ENCODE measurements at places on chromosomes 16 and 17. TPM values are rescaled to one million over a fixed set of nuclear protein-coding genes. Genes with fewer than 3 reads are reported as not detected.

DNA sequence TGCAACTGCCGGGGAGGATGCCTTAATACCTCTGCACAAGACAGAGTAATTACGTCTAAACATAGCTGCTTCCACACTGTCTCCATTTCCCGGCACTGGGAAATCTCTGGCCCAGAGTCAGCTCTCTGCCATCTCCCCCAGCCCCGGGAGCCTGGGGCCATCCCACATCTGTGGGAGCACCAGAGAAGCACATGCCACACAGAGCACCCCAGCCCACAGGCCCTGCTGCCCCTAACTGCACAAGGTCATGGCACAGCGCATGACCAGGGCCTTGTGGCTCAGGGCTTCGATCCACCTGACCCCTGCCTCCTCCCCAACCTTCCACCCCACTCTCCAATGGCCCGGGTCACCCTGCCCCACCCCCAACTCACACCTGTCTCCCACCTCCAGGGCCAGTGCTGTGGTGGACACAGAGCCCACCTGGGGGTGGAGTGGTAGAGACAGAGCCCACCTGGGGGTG lies 36.6 kb upstream of the RBFOX3 start:
- no peak for DNase-seq
- no peak overlapping the region for H3K27ac ChIP-seq
- no peaks in the 10 kb centered on the region for H3K4me1 ChIP-seq
- no peaks in the 10 kb centered on the region for H3K27me3 ChIP-seq
- no peak overlapping the region for H3K4me3 ChIP-seq
- H3K36me3 ChIP-seq: no peaks in the 10 kb centered on the region

GRCh38 chr17:80918731-80919130 lies 72.9 kb upstream of the CHMP6 start:
- DNase-seq: no peak
- peaks cover 5% of the 10 kb centered on the region for H3K36me3 ChIP-seq
- H3K27ac ChIP-seq: no peak overlapping the region
- H3K4me3 ChIP-seq: no peak overlapping the region
- H3K4me1 ChIP-seq: no peaks in the 10 kb centered on the region
- no peaks in the 10 kb centered on the region for H3K27me3 ChIP-seq

PNMT gene
- total RNA-seq: not detected

CA7 gene
- not detected for total RNA-seq

TNFRSF13B gene
- not detected for total RNA-seq

- no peak within 1 kb of the TSS for H3K27ac ChIP-seq
- peaks cover 29% of the 10 kb centered on the region for H3K27me3 ChIP-seq
- H3K36me3 ChIP-seq: no peaks in the 10 kb centered on the region
- H3K4me1 ChIP-seq: no peaks in the 10 kb centered on the region
- peak within 1 kb of the TSS; percentile 39 for H3K4me3 ChIP-seq
These were observed at the start of gene RAB11FIP4 for GRCh38 chr17:31391496-31391949. Gene RAB11FIP4, plus strand, starts transcription at chr17:31391675. Its CDS starts 178 bp downstream, at chr17:31391853.

- peak overlapping the region; percentile 67 for H3K27ac ChIP-seq
- no peak overlapping the region for H3K4me3 ChIP-seq
- peak; percentile 64 for DNase-seq
- H3K36me3 ChIP-seq: peaks cover 29% of the 10 kb centered on the region
These were observed 49.1 kb downstream of the STAT5A start for GRCh38 chr17:42337442-42337841.

DNA sequence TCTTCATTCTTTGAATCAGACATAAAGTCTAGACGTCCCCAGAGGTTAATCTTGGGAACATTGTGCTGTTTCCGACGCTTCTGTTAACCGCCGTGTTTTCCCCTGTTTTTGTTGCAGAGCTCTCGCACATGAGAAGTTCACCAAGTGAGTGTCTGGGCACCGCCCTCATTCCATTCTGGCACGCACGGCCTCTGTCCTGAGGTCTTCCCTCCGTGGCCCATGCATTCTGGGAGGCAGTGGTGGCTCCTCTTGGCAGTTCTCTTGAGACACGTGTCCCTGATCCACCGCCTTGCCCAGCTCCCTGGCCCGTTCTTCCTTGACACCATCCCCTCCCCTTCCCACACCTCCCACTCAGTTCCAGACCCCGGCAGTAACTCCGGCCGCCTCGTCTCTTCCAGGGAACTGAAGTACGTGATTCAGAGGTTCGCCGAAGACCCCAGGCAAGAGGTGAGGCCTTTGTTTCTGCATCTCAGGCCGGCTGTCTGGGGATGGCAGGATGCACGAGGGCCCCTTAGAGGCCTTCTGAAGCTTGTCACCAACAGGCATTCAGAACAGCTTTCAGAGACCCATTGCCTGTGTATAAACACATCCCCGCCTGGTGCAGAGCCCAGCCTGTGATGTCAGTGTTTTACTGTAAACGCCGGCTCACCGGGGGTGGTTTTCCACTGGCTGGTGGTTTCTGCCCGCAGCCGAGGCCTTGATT lies 85.9 kb upstream of the PLCG2 start:
- no peak overlapping the region for H3K4me3 ChIP-seq
- peak overlapping the region; percentile 68 for H3K27ac ChIP-seq
- H3K27me3 ChIP-seq: no peaks in the 10 kb centered on the region
- DNase-seq: peak; percentile 74

GRCh38 chr16:1011316-1012082 lies 29.9 kb downstream of the SOX8 start:
- H3K4me3 ChIP-seq: no peak overlapping the region
- no peak for DNase-seq
- no peaks in the 10 kb centered on the region for H3K27me3 ChIP-seq
- no peaks in the 10 kb centered on the region for H3K36me3 ChIP-seq
- H3K4me1 ChIP-seq: no peaks in the 10 kb centered on the region
- H3K27ac ChIP-seq: no peak overlapping the region

FOXN1 gene
- not detected for total RNA-seq

GRCh38 chr17:32783602-32784001 lies 93.3 kb downstream of the MYO1D start:
- H3K36me3 ChIP-seq: no peaks in the 10 kb centered on the region
- no peaks in the 10 kb centered on the region for H3K4me1 ChIP-seq
- no peak overlapping the region for H3K27ac ChIP-seq
- no peak overlapping the region for H3K4me3 ChIP-seq
- no peaks in the 10 kb centered on the region for H3K27me3 ChIP-seq

- no peak for DNase-seq
- H3K27me3 ChIP-seq: peaks cover 3% of the 10 kb centered on the region
- no peak overlapping the region for H3K27ac ChIP-seq
- no peaks in the 10 kb centered on the region for H3K36me3 ChIP-seq
- no peak overlapping the region for H3K4me3 ChIP-seq
These were observed 100.4 kb downstream of the METRNL start for GRCh38 chr17:83179811-83180210.

DNA sequence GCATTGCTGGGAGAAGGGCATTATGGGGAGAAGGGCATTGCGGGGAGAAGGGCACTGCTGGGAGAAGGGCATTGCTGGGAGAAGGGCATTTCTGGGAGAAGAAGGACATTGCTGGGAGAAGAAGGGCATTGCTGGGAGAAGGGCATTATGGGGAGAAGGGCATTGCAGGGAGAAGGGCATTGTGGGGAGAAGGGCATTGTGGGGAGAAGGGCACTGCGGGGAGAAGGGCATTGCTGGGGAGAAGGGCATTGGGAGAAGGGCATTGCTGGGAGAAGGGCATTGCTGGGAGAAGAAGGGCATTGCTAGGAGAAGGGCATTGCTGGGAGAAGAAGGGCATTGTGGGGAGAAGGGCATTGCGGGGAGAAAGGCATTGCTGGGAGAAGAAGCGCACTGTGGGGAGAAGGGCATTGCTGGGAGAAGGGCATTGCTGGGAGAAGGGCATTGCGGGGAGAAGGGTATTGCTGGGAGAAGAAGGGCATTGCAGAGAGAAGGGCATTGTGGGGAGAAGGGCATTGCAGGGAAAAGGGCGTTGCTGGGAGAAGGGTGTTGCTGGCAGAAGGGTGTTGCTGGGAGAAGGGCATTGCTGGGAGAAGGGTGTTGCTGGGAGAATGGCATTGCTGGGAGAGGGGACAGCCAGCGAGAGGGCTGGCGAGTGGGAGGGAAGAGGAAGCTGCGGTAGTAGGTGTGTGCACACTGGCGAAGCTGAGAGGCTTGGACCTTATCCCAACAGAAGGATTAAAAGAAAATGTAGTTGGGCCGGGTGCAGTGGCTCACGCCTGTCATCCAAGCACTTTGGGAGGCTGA lies 4.6 kb upstream of the PYDC1 start:
- H3K4me3 ChIP-seq: no peak overlapping the region
- DNase-seq: no peak
- H3K4me1 ChIP-seq: no peaks in the 10 kb centered on the region

RAMP2 gene
- total RNA-seq: 0.26 TPM

PRSS27 gene
- total RNA-seq: 1.2 TPM

SLC7A6OS gene
- total RNA-seq: 16.4 TPM

DNA sequence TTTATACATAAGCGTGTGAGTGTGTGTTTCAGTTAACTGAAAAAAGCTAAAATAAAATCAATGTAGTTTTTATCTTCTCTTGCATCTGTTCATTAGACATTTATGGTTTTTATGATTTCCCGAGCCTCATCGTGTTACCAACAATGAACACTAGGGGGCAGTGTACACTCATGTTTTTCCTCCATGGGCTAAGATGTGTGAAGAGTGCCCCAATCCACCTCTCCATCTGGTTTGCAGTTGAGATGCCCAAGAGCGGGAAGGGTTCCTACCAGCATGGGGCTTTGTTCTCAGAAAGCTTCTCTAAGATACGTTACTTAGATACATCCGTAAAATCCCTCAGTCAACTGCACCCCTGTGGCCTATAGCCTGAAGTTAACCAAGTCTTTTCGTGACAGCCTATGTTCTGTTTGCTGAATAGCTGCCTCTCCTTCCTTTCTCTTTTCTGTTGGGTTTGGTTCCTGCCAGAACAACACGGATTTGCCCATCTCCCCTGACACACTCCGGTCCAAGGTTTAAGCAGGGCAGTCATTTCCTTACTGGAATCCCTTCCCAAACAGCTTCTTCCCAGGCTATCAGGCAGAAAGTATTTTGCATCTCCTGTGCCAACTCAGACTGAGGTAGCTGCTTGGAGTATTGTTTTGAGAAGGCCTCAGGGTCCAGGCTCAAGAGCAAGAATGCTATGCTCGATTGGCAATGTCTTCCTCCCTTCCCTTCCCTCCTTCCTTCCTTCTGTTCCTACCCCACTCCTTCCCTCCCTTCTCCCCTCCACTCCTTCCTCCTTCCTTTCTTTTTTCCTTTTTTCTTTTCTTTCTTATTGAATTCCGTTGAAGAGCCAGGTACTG lies 12.9 kb upstream of the ELAC2 start:
- H3K27ac ChIP-seq: no peak overlapping the region
- no peak overlapping the region for H3K4me3 ChIP-seq
- DNase-seq: peak; percentile 35
- no peaks in the 10 kb centered on the region for H3K36me3 ChIP-seq

KCNAB3 gene
- total RNA-seq: 0.33 TPM

GRCh38 chr16:65510850-65511249 lies 389.0 kb upstream of the CDH11 start:
- no peak overlapping the region for H3K27ac ChIP-seq
- peak; percentile 94 for DNase-seq
- H3K4me1 ChIP-seq: no peaks in the 10 kb centered on the region
- H3K36me3 ChIP-seq: no peaks in the 10 kb centered on the region

DNA sequence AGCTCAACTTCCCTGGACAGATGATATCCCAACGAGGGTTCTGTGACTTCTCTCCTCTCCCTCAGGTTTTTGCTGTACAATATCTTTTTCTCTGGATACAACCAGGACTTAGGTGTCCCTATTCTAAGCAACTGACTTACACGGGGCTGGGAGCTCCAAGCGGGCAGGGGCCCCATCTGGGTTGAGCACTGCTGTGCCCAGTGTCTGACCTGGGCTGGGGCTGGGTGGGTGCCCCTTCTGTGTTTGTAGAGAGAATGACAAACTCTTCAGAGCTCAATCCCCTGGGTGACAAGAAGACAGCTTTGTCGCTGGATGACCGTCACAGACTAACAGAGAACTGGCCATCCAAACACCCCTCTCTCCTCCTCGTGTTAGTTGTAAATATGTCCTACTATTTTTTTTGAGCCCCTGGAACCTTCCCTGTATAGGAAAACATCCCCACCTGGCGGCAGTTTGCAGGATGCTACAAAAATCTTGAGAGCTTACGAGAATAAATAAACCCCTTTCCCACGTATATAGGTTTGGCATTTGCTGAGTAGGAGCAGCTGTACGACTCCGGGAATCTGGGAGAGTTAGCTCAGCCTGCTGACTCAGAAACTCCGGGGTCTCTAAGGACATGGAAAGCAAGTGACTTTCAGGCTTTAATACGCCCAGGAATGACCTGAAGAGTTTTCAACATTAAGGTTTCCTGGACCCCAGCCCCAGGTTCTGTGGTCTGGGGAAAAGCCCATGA lies 23.7 kb upstream of the RCVRN start:
- no peaks in the 10 kb centered on the region for H3K36me3 ChIP-seq
- H3K4me3 ChIP-seq: no peak overlapping the region
- H3K27ac ChIP-seq: no peak overlapping the region
- H3K4me1 ChIP-seq: no peaks in the 10 kb centered on the region
- H3K27me3 ChIP-seq: no peaks in the 10 kb centered on the region

GRCh38 chr16:11583166-11583565 lies 3.6 kb downstream of the LITAF start:
- peaks cover 9% of the 10 kb centered on the region for H3K4me1 ChIP-seq
- no peaks in the 10 kb centered on the region for H3K27me3 ChIP-seq
- DNase-seq: peak; percentile 95

TBX2 gene
- 98.1 TPM for total RNA-seq

DNA sequence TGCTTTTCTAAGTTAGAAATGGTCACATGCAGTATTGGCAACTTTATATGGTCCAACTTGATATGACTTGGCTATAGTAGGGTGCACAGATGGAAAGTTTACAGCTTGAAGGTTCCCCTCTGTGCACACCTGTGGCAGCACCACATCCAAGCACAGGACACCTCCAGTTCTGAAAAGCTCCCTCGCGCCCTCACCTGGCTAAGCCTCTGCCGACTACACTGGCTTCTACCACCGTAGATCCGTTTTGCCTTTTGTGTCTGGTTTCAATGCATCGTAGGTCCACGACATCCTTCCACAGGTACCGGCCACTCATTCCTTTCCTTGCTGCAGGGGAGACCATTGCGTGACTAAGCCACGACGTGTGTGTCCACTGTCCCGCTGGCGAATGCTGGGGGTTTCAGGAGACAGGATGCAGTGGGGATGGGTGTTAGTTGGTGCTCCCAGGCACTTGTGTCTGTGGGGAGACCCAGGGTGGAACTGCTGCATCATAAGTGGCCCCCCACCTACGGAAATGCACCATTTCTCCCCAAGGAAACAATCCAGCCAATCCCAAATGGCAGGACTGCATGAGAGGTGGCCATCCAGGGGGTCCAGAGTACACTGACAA lies 4.9 kb upstream of the RASD1 start:
- H3K4me1 ChIP-seq: peaks cover 2% of the 10 kb centered on the region
- H3K27ac ChIP-seq: no peak overlapping the region
- H3K27me3 ChIP-seq: peaks cover 3% of the 10 kb centered on the region

DNA sequence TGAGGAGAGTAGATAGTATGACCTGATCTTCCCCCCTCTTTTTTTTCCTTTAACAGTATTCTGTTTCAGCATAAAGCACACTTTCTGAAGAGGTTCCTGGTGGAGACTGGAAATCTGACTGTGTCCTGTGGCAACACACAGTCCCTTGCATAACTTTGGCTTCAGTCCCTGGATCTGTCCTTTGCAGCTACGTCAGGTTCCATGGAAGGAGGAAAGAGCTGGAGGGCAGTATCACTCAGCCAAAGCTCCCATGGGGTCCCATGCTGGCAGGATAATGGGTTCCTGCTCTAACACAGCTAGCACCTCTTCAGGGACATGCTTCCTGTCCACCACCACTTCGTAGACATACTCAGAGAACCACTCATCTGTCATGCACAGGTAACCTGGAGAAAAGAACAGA lies 13.3 kb upstream of the SLC6A4 start:
- H3K4me1 ChIP-seq: no peaks in the 10 kb centered on the region
- no peak overlapping the region for H3K4me3 ChIP-seq
- H3K27ac ChIP-seq: no peak overlapping the region
- DNase-seq: no peak
- peaks cover 3% of the 10 kb centered on the region for H3K36me3 ChIP-seq

GRCh38 chr17:79019632-79020584 lies 4.1 kb upstream of the C1QTNF1 start:
- peaks cover 6% of the 10 kb centered on the region for H3K4me1 ChIP-seq
- H3K27me3 ChIP-seq: peaks cover 4% of the 10 kb centered on the region
- H3K36me3 ChIP-seq: no peaks in the 10 kb centered on the region
- no peak overlapping the region for H3K4me3 ChIP-seq

TMEM132E gene
- total RNA-seq: not detected

Measured in fibroblast of lung (primary cell).